ENCODE measurements at places on chromosomes 3 and 15. TPM values are rescaled to one million over a fixed set of nuclear protein-coding genes. Genes with fewer than 3 reads are reported as not detected.

Gene LCTL
- 0.50 TPM for total RNA-seq

DNA sequence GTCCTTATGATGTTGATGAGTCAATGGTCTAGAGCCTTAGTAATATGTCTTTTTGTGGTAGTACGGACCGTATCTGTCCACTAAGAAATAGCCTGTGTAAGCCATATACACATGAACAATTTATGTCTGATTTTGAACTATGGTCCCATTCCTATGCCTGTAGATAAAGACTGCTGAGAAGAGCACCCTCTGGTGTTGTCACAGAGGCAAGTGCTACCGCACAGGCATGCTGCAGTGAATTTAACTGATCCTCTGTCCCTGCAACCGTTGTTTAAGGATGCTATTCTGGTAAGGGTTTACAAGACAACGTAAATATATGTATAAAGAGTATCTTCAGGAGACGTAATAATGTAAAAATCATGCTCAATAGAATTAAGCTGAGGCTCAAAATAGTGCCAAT lies 170.7 kb downstream of the UBE3A start:
- DNase-seq: no peak

DNA sequence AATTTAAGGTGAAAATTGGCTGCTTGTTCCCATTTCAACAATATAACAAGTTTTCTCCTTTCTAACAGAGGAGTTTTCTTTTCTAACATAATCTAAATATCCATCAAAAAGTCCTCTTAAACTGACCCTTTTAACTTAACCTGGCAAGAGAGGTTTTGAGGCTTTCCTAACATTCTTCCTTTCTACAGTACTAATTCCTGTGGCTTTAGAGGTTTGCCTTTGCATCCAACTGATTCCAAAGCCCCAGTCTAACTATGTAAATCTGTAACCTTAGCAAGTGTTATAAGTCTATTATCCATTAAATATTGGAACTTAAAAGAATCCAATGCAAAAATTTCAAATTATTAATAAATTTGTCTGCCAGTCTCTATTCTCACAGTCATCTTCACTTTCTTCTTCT lies 134.1 kb downstream of the ISL2 start:
- peak; percentile 52 for DNase-seq

DNA sequence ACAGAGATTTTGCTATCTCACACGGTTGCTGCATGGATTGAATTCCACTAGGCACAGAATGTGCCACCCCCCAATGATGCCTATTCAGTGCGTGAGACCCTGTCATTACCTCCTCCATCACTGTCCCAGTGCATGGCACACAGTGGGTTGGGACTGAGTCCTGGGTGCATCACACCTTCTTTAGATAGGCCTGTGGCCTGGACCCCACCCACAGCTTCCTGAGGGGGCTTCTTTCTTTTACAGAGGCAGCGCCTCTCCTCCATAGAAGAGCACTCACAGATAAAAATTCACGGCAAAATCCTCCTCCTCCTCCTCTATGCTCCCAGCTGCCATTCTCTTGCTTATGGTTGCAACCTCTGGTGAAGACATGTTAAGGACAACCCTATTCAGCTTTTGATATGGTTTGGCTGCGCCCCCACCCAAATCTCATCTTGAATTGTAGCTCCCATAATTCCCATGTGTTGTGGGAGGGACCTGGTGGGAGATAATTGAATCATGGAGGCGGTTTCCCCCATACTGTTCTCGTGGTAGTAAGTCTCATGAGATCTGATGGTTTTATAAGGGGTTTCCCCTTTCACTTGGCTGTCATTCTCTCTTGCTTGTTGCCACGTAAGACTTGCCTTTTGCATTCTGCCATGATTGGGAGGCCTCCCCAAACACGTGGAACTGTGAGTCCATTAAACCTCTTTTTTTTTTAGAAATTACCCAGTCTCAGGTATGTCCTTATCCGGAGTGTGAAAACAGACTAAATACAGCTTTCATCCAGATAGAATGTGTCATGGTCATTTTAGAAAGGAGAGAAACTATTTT lies 147.6 kb downstream of the KLF13 start:
- DNase-seq: no peak

Gene SEMA6D
- 7.1 TPM for total RNA-seq

GRCh38 chr3:194101592-194102432 lies 34.1 kb upstream of the HES1 start:
- peak; percentile 39 for DNase-seq

DNA sequence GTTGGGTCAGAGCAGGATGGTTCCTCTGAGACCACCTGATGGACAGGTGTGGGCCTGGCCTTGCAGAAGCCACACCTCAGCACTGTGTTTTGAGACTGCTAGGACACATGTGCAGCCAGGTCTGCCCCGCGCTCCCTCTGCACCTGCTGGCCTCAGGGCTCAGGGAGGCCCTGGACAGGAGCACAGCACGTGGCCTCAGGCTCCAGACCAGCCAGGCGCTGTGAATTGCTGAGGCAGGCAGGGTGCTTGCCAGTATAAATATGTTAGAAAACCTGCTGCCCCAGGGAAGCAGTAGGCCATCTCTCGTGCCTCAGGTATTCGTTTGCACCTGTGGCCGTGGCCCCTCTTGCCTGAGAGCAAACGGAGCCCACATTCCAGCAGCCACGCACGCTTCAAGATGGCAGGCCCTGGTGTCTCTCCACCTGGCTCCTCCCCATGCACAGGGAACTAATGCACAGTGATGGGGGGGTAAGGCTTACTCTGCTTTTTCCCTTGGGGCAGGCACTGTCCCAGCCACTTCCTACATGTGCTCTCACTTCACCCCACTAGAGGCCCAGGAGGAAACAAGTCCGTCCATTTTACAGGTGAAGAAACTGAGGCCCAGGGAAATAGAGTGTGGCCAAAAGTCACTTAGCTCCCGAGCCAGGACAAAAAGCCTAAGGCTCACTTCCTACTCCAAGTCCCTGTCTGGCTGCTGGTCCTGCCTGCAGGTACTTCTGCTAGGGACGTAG lies 20.4 kb downstream of the SEC61A1 start:
- no peak for DNase-seq

Gene CAPN3
- 0.35 TPM for total RNA-seq

DNA sequence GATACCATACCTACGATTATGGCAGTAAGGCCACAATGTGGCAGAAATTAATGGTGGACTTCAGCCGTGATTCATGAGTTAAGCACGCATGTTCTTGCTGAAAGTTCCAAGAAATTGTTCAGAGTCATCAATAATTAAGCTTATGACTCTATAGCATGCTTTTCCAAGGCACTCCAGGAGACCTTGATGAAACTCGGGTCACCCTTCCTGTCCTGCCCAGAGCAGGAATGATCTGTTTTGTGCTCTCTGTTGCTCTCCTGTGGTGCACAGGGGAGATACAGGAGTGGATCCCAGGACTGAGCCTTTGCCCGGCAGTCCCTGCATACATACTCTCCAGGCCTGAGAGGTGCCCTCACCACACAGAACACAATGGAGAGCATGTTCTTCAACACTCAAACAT lies 141.6 kb upstream of the SLC2A2 start:
- DNase-seq: peak; percentile 97

DNA sequence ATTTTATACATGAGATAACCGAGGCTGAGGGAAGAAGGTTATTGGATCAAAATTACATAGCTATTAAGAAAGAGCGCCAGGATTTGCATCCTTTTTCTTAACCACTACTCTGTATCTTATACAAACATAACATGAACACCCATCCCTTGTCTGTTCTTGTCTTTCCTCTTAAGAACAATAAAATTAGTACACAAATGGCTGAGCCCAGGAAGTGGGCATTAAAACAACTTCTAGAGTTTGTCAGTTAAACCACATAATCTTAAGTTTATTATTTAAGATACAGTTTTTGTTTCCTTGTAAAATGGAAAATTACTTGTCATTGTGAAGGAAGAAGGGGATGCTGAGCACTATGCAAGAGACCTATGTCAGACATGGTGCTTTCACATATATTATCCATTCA lies 48.9 kb upstream of the PPIB start:
- DNase-seq: no peak

DNA sequence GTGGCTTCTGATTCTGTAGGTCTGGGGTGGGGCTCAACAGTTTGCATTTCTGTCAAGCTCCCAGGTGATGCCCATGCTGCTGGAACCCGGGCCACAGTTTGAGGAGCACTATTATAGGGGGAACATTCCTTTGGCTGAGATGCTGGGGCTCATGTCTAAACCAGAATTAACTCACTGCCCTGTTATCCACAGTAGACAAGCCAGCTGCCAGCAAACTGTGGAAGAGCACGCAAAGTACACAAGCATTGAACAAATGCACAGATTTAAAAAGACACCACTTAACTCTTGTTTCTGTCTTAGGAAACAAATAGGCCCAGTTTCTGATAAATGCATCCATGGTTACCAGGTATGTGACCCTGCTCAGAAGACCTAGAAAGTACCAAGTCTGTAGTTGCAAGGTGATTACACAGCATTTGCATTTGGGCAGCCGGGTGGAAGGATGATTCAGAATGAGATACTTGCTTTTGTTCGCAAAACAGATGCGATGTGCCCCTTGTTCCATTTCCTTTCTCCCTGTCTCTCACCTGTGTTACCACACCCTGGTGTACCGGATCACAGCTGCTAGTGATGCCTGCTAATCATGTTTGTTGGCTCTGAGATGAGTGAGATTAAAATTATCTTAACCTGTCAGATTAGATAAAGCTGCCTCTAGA lies 12.4 kb downstream of the GYG1 start:
- peak; percentile 83 for DNase-seq

Gene CFAP44
- total RNA-seq: 16.4 TPM

- no peak for DNase-seq
Measured at GRCh38 chr3:167738037-167738436, 2.5 kb downstream of the SERPINI1 start.

Gene ZKSCAN7
- total RNA-seq: 12.2 TPM

GRCh38 chr15:69988541-69989225 lies 109.0 kb downstream of the TLE3 start:
- DNase-seq: no peak

DNA sequence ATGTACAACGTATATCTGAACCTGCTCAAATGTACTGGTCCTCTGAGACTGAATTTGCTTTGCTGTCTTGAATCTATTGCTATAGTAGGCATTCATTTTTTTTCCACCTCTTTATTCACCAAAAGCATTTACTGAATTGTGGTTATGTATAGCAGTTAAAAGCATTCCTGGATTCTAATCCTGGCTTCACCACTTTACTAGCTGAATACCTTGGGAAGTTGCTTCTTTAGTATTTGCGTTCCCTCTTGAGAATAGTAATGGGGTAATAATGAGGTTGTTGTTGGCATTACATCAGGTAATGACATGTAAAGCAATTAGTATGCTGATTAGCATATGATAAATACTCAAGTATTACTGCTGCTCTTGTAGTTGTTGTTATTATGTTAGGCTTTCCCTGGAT lies 29.1 kb downstream of the MEF2A start:
- DNase-seq: no peak

Gene CYP1A2
- not detected for total RNA-seq
